ELR (cell line): ENCODE measurements at places on chromosomes 7 and 10.
A peak's percentile ranks its signal among the peaks of the same experiment; 100 is the strongest.

- no peak for DNase-seq
These were observed 92.0 kb upstream of the RET start for GRCh38 chr10:42984761-42985325.

- peak; percentile 99 for DNase-seq
These were observed 19.5 kb upstream of the GNA12 start for GRCh38 chr7:2863461-2864066.

DNA sequence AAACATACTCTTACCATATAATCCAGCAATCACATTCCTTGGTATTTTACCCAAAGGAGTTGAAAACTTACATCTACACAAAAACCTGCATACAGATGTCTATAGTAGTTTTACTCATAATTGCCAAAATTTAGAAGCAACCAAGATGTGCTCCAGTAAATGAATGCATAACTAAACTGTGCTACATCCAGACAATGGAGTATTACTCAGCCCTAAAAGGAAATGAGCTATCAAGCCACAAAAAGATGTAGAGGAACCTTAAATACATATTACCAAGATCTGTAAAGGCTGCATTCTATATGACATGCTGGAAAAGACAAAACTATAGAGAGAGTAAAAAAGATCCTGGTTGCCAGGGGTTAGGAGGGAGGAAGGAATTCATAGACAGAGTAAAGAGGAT, 21.8 kb upstream of the CH25H start:
- DNase-seq, result no peak

- DNase-seq, result no peak
These were observed 80.1 kb downstream of the LRRTM3 start for GRCh38 chr10:67005981-67006380.

GRCh38 chr7:129557686-129558481, 53.6 kb upstream of the NRF1 start:
- DNase-seq, result no peak

GRCh38 chr7:100506356-100506923, 22.7 kb downstream of the NYAP1 start:
- DNase-seq, result no peak

GRCh38 chr7:25522727-25523126, 294.4 kb upstream of the NPVF start:
- DNase-seq, result no peak

DNA sequence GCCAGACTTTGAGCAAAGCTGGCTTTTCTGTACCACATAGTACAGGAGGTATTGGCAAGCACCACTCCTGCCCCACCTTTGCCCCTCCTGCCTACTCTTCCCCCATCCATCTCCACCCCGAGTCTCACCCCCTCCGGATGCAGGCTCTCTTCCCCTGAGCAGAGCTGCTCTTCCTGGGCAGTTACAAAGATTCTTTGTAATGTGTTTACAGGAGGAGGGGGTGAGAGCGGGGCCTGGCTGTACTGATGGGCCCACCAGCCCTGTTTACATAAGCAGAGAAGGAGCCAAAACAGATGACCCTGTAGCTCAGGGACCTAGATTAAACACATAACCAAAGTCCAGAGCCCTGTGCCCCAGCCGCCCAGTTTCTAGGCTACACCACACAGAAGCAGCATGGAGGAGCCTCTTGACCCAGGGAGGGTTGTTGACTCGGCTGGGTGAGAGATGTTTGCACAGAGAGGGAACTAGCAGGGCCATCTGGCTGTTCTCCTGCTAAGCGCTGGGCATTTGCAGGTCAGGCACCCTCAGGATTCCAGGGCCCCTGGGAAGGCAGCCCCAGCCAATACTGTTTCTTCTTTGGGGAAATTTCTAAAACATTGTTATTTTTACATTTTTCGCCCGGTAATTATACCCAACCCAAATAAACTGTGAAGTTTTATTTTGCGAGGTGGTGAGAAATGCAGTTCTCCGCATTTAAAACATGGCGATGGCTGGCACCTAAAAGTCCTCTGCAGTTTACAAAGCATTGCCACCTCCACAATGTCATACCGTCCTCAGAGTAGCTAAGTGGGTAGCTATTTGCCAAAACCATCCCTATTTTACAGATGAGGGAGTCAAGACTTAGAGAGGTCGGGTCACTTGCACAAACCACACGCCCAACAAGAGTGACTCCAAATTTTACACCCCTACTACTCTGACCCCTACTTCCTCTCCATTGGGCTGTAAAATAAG, 11.4 kb upstream of the ZKSCAN1 start:
- DNase-seq, result no peak

GRCh38 chr7:2209961-2210323, 22.8 kb downstream of the MAD1L1 start:
- DNase-seq, result no peak

GRCh38 chr10:113125612-113126011, 175.6 kb downstream of the TCF7L2 start:
- no peak for DNase-seq

GRCh38 chr7:140641524-140642195, 1.0 kb upstream of the DENND2A start:
- DNase-seq, result no peak

- DNase-seq, result peak; percentile 73
These were observed 515 bp downstream of the GSDME start for GRCh38 chr7:24756545-24757352.

- no peak for DNase-seq
These were observed 384.4 kb downstream of the TNS3 start for GRCh38 chr7:47197486-47197885.

DNA sequence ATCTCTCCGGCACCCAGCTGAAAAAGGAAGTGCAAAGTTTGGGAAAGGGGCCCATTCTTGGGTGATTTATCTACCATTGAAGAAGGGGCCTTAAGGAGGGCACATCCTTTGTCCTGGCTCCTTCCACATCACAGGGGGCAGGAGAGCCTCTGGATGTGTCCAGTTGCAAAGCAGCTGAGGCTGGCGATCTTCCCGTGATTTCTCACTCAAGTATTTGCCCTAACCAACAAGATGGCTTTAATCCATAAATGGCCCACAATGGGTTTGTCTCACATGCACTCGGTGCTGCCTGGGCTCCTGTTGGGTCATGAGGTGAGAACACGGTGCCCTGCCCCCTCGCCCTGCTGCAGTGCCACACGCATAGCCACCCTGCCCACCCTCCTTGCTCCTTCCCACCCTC, 14.2 kb upstream of the FRMPD2 start:
- no peak for DNase-seq

DNA sequence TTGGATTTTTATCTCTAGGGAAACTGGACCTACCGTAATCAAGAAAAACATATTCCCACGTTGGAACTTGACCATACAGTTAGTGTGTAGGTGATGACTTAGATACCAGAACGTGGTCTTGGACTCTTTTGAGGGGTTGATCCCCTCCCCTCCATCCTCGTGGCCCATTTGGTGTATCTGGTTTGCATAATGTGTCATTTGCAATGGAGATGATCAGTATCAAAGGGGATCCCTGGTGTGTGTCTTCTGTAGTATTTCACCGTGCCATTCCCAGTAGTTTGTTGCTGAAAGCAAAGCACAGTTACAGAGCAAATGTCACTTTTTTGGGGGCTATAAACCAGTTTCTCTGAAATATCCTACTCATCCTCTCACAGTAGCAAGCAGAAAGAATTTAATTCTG, 217.7 kb downstream of the TCF7L2 start:
- no peak for DNase-seq
